ENCODE measurements at places on chromosomes 12 and 14. TPM values are rescaled to one million over a fixed set of nuclear protein-coding genes. Genes with fewer than 3 reads are reported as not detected.

G2E3 gene
- 25.3 TPM for total RNA-seq

KIF5A gene
- 1.5 TPM for total RNA-seq

HEATR5A gene
- total RNA-seq, result 10.8 TPM

SDSL gene
- total RNA-seq, result 0.25 TPM

POLE2 gene
- 33.6 TPM for total RNA-seq

KRT78 gene
- not detected for total RNA-seq

SRGAP1 gene
- total RNA-seq, result 0.02 TPM

RNU4-1 gene
- total RNA-seq, result 768 TPM

TSPAN19 gene
- total RNA-seq, result not detected

SLCO1B3 gene
- not detected for total RNA-seq
